Left lung (tissue), 14 donors: ENCODE measurements at places on chromosomes 5 and 9. TPM values are rescaled to one million over a fixed set of nuclear protein-coding genes. Genes with fewer than 3 reads are reported as not detected.

DNA sequence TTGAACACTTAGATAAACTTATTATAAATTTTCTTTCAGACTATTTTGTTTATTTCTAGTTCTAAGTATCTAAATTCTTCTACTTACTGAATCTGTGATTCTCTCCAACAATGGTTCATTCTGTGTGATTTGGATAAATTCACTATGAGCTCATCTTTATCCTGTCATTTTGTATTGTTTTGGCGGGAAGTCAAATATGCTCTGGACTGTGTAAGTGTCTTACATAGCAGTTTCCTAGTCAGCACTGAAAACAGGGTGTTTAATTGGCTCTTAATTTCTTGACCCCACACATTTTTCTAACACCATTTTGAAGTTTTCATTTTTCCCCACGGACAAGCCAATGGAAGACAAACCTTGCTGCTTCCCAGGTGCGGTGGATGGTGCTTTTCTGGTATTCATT lies 207.0 kb upstream of the ACO1 start:
- DNase-seq, result no peak

GRCh38 chr9:134039386-134040175 lies 14.3 kb downstream of the BRD3OS start:
- DNase-seq, result no peak

The ANKS6 gene
- 23.4 TPM for total RNA-seq

The BAAT gene
- total RNA-seq, result 1.0 TPM

DNA sequence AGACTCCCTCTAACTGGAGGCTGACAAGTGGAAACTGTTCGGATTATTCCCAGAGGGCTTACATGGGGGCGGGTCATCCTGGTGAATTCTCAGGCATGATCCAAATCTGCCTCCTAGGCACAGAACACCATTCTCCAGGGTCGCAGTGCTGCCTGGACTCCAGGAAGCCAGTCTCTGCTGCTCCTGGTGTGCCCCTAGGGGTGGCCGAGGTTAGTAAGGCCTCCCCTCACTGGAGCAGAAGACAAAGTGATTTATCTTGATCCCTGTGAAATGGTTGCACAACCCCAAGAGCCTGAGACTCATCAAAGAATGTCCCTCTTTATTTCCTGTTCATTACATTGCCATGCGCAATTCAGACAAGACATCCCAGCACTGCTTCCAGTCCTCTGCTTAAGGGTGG lies 17.1 kb downstream of the ADGRV1 start:
- DNase-seq, result no peak

GRCh38 chr9:95852059-95853032 lies 23.1 kb upstream of the ERCC6L2 start:
- DNase-seq, result no peak

DNA sequence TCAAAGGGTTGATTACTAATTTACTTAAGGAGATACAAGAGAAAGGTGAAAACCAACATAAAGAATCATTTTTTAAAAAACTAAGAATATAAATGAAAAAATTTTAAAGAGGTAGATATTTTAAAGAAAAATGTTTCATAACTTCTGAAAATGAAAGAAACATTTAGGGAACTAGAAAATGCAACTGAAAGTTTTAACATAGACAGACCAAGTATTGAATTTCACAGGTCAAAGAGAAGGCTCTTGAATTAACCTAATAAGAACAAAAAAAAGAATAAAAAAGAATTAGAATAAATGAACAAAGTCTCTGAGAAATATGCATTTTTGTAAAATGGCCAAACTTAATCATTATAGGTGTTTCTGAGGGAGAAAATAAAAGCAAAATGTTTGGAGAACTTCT lies 16.1 kb upstream of the FAM174A start:
- DNase-seq, result no peak

GRCh38 chr5:177473443-177474001 lies at the start of gene DBN1:
Gene DBN1, minus strand, starts transcription at chr5:177473634. Its CDS starts 113 bp downstream, at chr5:177473521.
- peak; percentile 66 for DNase-seq

GRCh38 chr5:72508241-72509170 lies 1.3 kb upstream of the ZNF366 start:
- DNase-seq, result no peak

The CCL19 gene
- 1.2 TPM for total RNA-seq

The WNT8A gene
- not detected for total RNA-seq

DNA sequence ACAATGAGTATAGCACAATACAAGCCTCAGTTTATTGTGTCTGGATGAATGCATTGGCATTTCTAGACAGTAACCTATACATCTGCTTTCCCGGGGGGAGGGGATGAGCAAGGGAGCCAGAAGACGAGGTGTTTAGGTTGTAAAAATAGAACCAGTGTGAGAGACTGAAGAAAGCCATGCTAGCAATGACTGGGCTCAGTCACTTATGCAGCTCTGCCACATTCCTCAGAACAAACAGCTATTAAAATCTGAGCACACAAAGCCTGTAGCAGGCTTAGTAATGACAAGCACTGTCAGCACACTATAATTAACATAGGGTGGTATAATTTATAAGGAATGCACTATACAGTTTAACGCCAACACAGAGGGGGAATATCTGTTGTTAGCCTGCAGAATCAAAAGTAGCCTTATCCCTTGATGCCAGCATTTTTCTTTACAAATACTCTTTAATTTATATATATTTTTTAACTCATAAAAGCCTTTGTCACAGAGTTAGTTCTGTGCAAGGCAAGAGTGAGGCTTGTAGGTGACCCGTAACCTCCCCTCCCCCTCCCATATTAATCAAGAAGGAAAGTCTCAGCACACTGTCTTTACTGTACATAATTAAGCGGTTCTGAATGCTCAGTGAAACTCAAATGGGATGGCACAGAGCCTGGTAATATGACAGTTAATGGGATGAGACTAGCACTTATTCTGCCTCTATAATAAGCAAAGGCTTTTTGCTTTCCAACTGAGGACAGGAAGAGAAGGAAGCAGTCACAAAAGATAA lies 295.4 kb downstream of the CSNK1G3 start:
- no peak for DNase-seq

DNA sequence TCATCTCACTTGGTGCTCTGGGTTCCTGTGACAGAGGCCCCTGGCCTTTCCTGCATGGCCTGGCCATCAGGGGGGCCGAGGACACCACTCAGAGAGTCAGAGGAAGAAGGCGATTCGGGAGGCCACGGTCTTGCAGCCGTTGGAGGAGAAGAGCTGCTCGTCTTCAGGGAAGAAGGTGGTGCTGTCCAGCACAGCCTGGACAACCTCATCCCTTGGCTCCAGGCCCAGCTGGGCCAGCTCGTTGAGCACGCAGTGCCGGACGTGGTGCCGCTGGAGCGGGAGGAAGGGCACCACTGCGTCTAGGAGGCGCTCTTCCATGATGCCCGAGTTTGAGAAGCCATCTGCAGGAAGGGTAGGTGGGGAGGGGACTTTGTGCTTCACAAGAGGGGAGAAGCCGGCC lies 3.2 kb downstream of the TOR2A start:
- DNase-seq, result no peak

- no peak for DNase-seq
Observed at GRCh38 chr9:69815313-69815712, 5.3 kb upstream of the CFAP95 start.

- no peak for DNase-seq
Observed at GRCh38 chr5:66931651-66932050, 264.9 kb downstream of the CD180 start.

- no peak for DNase-seq
Observed at GRCh38 chr5:147901599-147902039, 4.7 kb downstream of the C5orf46 start.

DNA sequence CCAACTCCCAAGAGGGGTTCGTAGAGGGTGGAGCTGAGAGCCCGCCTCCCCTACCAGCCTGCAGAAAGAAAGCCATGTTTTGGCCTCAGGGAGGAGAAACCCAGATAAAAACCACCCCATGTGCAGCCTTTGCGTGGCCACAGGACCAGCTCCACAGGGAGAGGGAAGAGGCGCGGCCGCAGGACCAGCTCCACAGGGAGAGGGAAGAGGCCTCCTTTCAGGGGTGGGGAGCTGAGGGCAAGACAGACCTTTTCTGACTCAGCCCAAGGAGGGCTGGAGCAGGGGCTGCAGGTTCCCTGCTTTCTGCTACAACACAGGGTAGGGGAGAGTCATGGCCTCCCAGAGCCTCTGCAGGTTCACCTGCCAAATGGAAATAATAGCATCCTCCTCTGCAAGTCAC lies 37.6 kb upstream of the KCNMB1 start:
- DNase-seq, result no peak

The MSH3 gene
- 12.7 TPM for total RNA-seq

DNA sequence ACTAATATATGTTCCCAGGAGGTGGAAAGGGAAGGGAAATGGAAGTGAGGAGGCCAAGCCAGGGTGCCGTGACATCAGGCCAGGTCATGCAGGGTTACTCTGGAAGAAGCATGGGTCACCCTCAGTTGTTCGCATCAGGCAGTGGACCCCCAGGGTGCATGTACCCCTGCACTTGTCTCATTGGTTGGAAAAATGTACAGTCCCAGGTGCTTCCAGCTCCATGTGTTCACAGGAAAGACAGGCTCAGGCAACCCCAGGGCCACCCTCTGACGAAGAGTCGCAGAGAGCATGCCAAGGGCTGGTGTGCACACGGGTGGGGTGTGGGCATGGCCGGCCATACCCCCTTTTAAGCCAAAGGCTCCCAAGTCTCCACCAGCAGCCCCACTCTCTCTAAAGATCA lies 208.9 kb downstream of the AOPEP start:
- no peak for DNase-seq

- no peak for DNase-seq
Observed at GRCh38 chr9:120486347-120486746, 93.6 kb downstream of the CDK5RAP2 start.

The SLC36A2 gene
- total RNA-seq, result not detected

The ENTPD8 gene
- total RNA-seq, result not detected

DNA sequence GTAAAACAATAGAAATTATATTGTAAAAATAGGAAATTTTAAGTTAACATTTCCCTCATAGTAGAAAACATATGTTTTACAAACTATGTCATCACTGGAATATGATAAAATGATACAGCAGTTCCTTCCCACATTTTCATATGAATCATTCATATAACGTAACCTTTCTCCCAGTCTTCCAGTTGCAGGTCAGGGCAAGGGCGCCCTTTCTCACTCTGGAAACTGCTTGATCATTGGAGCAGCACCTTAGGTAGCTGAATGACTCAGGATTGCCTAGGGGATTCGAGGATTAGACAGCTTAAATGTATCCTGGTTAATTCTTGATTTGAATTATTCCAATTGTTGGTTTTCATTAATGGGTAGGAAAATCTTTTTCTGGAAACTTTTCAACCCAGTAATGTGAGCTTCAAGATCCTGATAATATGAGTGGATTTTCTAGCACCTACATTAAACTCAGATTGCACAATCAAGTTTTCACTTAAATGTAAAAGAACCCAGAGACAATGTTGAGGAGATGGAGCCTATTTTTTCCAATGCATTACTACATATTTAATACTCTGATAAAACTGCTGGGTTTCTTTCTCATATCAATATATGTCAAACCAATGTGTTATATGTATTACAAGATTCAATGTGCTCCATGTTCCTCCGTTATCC lies 32.6 kb upstream of the ANXA1 start:
- no peak for DNase-seq

DNA sequence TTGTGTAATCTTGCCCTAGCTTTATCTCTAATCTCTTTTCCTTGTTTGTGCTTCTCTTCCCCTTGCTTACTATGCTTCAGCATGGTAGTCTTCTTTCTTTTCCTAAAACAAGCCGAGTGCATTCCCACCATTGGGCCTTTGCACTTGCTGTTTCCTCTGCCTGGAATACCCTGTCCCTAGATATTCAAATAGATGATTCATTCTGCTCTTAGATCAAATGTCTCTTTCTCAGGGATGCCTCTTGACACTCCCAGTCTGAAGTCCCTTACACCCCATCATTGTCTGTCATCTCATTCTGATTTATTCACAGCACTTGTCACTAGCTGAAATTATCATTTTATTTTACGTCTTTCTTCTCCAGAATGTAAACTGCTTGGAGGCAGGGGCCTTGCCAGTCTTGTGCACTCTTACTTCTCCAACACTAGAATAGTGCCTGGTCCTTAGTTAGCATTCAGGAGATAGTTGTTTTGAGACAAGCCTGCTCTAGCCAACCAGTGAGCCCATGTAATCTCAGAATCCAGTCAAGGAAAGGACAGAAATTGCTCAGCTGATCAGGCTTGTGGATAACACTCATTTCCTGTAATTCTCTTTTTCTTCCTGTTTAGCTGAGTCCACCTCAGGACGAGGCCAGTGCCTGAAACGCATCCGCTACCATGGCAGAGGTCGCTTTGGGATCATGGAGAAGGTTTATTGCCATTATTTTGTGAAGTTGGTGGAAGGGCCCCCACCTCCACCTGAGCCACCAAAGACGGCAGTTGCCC lies 25.4 kb downstream of the MRPL22 start:
- no peak for DNase-seq

DNA sequence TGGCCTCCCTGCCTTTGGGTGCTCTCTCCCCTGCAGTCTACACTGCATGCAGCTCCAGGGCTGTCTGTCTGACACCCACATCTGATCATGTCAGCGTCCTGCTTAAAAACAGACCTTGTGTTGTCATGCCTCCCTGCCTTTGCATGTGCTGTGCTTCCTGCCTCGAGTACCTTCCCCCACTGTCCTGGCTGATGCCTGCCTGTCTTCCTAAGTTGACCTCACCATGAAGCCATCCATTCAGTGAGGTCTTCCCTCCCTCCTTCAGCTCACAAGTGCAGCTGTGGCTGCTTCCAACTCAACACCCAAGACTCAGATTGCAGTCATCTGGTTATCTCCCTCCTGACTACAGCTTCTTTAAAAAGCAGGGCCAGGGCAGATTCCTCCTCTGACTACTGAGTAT lies 5.5 kb downstream of the ANGPTL2 start:
- DNase-seq, result no peak

- no peak for DNase-seq
Observed at GRCh38 chr5:133709209-133709725, 96.9 kb upstream of the FSTL4 start.

DNA sequence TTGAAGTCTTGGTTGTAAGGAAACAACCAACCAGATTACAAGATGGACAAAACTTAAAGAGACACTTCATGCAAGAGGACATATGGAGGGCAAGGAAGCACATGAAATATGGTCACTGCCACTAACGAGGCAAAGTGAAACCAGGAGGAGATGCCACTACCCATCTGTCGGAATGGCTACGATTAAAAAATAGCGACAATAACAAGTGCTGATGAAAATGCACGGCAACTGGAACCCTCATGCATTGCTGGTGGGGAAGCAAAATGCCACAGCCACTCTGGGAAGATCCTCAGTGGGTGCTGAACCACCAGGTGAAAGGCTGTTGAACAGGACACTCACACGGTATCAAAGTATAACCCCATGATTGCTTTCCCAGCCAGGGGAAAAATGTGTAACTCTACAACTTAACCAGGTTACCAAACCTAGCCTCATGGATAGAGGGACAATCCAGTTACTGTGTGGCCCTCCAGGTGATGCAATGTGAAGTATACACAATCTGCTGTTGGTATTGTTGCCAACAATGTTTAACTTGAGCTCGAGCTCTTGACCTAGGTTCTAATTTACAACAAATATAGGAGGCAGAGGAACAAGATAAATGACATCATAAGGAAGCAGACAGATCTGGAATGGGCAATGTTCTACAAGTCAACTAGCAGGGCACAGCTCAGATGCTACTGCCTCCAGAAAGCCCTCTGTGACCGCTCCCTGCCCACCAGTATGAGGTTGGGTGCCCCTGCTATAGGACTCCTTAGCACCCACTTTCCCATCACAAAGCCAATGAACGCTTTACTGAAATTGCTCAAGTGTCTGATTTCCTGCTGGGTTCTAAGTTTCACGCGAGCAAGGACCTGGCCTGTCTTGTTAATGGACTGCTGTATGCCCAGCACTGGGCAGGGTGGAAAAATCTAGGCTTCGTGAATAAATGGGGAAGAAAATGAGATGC lies 25.8 kb downstream of the SH3PXD2B start:
- no peak for DNase-seq
